ENCODE measurements at places on chromosomes 6 and 20.

DNA sequence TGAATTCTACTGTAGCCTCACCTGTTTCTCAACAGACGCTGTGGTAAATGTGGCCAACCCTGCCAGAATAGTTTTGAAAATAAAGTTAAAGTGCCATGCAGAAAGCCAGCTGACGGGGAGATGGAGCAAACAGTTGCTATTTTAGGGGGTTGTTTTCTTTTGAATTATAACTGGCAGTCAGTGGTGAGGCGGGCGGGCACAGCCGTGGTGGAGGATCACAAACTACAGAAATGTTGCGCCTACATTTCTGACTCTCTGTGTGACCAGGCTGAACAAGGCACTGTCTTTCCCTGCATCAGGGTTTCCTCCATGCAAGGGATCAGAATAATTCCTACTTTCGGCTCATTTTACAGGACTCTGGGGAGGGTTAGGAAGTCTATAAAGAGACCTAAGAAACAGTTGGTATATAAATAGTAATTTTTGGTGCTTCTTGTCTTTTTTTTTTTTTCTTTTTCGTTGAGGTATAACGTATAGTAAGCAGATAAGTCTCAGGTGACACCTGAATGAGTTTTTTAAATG, 17.2 kb downstream of the CHMP4B start:
- no peak overlapping the region for H3K4me3 ChIP-seq
- no peak overlapping the region for H3K27ac ChIP-seq
- H3K4me1 ChIP-seq, result peaks cover 66% of the 10 kb centered on the region
- peaks cover 19% of the 10 kb centered on the region for H3K36me3 ChIP-seq
- no peaks in the 10 kb centered on the region for H3K27me3 ChIP-seq

GRCh38 chr6:73104921-73105320, 120.4 kb downstream of the KHDC1L start:
- no peak overlapping the region for H3K27ac ChIP-seq
- no peak for DNase-seq
- H3K4me1 ChIP-seq, result peaks cover 3% of the 10 kb centered on the region
- no peak overlapping the region for H3K4me3 ChIP-seq
- H3K27me3 ChIP-seq, result no peaks in the 10 kb centered on the region

DNA sequence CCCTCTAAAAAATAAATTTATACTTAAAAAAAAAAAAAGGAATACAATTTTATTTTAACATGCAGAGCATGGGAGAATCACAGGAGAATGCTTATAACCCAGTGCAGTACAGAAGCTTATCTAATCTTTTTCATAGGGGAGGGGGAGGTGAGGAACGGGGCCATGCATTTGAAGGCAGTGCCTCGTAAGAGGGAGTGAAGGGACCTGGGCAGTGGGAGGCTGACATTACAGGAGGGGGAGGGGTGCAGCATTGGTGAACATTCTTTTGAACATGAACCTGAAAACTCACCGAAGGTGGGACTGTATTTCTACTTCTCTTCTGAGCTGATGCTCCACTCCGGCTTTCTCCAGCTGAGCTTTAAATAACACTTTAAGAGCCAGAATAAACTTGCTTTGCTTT, 9.3 kb downstream of the AURKA start:
- H3K27me3 ChIP-seq, result no peaks in the 10 kb centered on the region
- H3K27ac ChIP-seq, result no peak overlapping the region

DNA sequence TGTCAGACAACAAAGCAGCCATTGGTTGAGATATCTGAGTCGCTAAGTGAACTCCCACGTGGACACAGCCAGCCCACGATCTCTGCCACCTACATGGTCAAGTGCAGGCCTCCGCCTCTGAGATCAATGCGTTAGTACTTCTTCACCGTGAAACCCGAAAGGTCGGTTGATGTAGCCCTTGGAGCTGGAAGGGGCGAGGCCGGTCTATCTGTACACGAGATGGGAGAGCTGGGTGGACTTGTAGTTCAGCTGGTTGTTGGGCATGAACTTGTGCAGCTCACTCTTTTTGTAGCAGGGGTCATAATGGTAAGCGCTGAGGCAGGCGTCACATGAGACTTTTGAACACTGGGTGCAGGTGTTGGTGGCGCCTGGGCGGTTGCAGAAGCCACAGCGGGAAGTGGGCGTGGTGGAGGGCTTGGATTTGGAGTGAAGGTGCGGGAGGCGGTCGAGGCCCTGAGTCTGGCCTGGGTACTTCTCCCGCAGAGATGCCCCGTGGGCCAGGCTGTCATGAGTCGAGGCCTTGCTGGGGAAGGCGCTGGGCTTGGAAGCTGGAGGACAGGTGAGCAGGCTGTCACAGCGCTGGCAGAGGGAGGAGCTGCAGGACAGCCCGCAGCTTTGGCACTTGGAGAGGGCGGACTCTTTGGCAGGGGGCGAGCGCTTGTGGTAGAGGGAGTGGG, 9.8 kb downstream of the SPATA2 start:
- peaks cover 13% of the 10 kb centered on the region for H3K36me3 ChIP-seq
- no peaks in the 10 kb centered on the region for H3K4me1 ChIP-seq
- DNase-seq, result no peak
- H3K4me3 ChIP-seq, result no peak overlapping the region

DNA sequence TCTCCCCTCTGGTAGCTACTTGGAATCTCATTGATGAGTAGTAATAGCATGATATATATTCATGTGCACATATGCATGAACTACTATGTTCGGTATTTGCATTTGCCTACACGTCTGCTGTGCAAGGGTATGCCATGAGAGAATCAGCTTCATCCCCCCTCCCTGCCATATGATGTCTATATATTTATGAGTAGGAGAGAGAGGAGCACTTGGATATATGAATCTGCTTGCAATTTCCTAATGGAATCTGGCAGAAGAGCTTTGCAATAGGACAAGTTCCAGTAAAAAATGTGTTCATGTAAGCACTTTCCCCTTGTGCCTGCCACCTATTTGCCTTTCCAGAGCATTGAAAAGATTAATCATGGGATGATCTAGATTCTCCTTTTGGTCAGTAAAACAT, 76.2 kb upstream of the BACH2 start:
- H3K27me3 ChIP-seq, result no peaks in the 10 kb centered on the region
- no peak overlapping the region for H3K27ac ChIP-seq
- H3K4me3 ChIP-seq, result no peak overlapping the region
- DNase-seq, result no peak
- H3K36me3 ChIP-seq, result peaks cover under 1% of the 10 kb centered on the region

DNA sequence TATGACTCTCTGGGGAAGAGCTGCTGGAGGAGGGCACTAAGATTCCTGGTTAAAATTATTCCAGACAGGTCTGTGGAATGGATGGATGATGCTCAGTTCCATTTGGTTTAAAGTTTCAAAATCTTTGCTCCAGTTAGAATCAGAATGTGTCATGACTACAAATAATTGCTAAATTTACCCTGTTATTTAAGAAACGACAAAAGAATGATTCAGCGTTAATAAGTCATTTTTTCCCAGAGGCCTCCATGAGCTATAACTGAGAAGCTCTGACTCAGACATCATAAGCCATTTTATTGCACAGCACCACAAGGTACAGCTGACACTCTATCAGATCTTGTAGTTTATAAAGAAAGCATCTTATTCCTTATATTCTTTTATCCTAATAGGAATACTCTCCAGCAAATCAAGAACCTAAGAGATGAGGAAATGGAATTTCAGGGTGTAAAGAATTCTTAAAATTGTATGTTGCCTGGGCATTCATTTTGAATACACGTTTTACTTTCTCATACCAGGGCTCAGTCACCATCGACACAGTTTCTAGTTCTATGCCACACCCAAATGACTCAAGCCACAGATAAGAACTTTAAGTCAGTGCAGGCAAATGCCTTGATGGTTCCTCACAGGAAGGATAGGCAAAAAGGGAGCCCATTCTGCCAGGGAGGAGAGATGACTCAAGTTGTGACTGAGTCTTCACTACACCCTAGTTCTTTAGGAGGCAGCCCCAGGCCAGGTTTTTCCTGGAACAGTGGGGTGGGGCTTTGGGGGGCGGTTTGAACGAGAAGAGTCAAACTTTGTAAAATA, 636.0 kb downstream of the MMUT start:
- H3K36me3 ChIP-seq, result no peaks in the 10 kb centered on the region
- H3K4me3 ChIP-seq, result no peak overlapping the region
- no peaks in the 10 kb centered on the region for H3K27me3 ChIP-seq
- H3K4me1 ChIP-seq, result no peaks in the 10 kb centered on the region
- no peak for DNase-seq

DNA sequence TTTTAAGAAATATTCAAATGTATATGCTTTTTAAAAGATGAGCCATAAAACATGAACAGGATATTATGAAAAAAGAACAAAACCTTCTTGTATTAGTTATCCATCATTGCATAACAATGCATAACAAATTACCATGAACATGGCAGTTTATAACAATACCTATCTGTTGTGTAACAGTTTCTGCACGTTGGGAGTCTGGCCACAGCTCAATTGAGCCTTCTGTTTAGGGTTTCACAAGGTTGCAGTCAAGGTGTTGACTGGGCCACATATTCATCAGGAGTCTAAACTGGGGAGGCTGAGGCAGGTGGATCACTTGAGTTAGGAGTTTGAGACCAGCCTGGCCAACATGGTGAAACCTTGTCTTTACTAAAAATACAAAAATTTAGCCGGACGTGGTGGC, 149.4 kb upstream of the SMLR1 start:
- H3K36me3 ChIP-seq, result peaks cover 5% of the 10 kb centered on the region
- DNase-seq, result no peak
- H3K27ac ChIP-seq, result no peak overlapping the region
- no peak overlapping the region for H3K4me3 ChIP-seq
